ENCODE measurements at places on chromosomes 5 and 9.

- DNase-seq: no peak
These were observed 753.3 kb downstream of the IRX1 start for GRCh38 chr5:4348919-4349318.

GRCh38 chr9:96484521-96484931 is 34.6 kb downstream of the HABP4 start:
- DNase-seq: no peak

DNA sequence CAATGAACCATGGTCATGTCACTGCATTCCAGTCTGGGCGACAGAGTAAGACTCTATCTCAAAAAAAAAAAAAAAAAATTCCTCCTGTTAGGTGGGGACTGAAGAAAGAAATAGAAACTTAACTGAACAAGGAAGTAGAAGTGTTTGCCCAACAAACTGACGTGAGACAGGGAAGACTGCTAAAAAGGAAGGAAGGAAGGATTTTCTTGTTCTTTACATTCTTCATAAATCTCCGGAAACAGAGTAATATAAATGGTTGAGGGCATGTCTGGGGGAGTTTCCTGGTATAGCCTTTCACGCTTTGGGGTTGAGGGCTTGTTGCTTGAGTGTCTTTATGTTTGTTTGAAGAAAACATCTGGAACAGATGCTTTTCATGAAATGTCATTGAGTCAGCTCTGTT is 3.1 kb downstream of the TOR1B start:
- no peak for DNase-seq

DNA sequence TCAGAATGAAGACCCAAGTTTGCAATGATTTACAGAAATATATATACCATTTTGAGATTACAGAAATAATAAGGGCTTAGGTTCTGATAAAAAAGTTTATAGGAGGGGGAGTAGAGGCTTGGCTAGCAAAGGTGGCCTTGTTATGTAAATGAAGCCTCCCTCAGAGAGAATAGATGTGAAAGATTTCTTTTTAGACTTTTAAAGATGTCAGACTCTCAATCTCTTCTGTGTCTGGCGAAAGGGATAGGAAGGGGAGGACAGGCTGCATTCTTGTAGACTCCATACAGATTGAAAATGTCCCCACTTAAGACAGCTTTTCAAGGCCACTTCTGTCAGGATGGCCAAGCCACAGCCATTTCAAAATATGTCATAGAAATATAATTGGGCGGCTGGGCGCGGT is 63.1 kb upstream of the CLINT1 start:
- no peak for DNase-seq

GRCh38 chr5:100890461-100891008 is 12.5 kb downstream of the ST8SIA4 start:
- DNase-seq: no peak

GRCh38 chr5:78776637-78777036 is 128.1 kb upstream of the LHFPL2 start:
- no peak for DNase-seq

GRCh38 chr5:61162832-61163567 is 732 bp upstream of the SMIM15 start:
- no peak for DNase-seq

DNA sequence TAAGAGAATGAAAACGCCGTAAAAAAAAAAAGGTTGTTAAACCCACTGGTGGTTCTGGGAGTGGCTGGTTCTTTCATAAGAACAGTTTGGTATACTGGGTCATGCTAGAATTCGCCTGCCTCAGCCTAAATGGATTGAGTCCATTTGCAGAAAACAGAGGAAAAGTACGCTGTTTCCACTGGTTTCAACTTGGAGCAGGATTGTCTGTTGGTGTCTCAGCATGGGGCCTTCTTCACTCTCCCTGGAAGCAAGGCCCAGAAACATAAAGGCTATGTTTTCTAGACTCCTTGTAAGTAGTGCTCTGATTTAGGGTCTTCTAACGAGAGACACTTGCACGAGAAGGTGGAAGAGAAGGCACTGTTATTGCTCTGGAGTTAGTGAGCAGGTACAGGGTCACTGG is 116.9 kb upstream of the MTAP start:
- DNase-seq: no peak

DNA sequence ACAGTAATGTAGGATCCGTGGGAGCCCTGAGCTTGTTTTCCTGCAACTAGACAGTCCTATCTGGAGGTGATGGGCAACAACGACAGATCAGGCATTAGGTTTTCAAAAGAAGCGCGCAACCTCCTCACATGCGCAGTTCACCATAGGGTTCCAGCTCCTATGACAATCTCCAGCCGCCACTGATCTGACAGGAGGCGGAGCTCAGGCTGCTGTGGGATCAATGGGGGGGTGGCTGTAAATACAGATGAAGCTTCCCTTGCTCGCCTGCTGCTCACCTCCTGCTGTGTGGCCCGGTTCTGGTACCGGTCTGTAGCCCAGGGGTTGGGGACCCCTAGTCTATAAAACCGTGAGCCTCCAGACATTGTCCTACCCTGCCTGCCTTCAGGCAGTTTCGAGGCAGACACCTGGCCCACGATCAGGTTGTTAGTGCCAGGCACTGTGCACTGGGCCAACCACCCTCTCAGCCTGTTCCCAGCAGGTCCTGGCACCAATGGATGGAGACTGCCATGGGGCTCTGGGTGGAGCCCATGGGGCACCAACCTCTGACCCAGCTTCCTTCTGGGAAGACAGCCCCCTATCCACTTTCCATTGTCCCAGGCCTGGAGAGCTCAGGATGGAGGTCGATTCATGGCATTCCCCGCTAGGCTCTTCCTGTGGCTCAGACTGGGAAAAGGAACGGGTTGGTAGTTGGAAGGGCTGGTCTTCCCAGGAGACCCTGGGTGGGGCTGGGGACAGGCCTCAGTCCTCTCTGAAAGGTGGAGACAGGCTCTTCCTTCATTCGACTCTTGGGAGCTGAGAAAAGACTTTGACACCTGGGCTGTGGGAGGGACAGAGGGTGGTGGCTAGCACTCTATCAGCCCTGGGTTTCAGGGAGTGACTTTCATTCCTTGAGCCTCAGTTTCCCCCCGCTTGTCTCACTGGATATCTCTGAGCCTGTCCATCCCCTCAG is 1.7 kb downstream of the ENDOG start:
- DNase-seq: no peak

GRCh38 chr5:93746406-93747056 is 5.1 kb upstream of the POU5F2 start:
- DNase-seq: no peak

DNA sequence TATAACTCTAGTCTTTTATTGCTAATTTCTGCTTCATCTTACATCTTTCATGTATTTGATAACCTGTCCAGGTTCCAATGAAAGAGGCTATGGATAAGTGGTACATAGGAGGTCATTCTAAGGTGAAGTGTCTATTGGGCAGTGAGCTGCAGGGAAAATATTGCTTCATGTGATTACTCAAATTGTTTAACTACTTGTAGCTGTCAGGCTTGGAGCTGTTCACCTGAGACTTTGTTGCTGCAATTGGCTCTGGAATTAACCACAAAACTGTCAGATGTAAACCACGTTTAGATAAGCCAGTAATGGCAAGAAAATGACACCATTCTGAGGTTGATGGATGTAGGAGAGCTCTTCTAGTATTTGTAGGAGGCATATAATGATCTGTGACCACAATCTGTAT is 26.0 kb downstream of the ADAMTSL1 start:
- DNase-seq: no peak

GRCh38 chr9:33297432-33297831 is 7.1 kb downstream of the NFX1 start:
- no peak for DNase-seq

DNA sequence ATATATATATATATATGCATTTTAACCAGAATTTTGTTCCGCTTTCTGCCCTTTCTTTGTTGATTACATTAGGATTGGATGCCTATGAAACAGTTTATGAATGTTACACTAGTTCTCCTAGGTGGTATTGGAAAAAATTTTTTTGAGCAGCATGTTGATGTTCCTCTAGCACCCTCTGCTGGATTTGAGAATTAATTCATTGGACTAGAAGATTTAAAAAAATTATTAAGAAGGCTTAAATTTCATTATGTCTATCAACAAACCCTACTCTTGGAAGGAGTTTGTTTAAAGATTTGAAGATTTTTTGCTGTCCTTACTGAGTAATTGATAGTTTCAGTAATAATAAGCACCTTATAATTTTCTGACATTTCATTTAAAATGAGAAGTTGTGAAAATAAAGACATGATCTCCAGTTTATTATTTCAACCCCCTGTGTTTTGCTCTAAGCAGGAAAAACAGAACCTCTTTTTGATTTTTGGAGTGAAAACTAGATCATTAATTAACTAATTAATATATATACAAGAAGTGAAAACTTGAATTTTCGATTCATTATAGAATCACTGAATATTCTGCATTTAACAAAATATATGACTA is 89.6 kb downstream of the CCDC171 start:
- DNase-seq: no peak

GRCh38 chr5:148973455-148973854 is 89.4 kb downstream of the SH3TC2 start:
- no peak for DNase-seq

DNA sequence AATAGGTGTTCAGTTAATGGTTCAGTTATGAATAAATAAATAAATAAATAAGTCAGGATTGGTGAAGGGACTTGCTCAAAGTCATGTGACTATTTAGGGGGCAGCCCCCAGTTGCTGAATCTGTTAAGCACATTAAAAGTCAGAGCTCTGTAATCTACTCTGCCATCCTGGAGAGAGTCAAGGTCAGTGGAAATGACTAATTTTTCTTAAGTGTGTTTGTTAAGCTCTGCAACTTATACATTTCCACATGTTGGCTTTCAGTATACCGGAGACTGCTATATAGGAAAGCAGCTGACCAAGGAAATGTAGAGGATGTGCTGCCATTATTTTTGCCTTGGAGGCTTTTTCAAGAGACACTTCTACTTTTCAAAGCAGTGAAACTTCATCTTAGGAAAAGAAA is 57.9 kb downstream of the KIAA1958 start:
- DNase-seq: no peak

GRCh38 chr9:111099199-111100008 is 61.1 kb upstream of the LPAR1 start:
- no peak for DNase-seq

DNA sequence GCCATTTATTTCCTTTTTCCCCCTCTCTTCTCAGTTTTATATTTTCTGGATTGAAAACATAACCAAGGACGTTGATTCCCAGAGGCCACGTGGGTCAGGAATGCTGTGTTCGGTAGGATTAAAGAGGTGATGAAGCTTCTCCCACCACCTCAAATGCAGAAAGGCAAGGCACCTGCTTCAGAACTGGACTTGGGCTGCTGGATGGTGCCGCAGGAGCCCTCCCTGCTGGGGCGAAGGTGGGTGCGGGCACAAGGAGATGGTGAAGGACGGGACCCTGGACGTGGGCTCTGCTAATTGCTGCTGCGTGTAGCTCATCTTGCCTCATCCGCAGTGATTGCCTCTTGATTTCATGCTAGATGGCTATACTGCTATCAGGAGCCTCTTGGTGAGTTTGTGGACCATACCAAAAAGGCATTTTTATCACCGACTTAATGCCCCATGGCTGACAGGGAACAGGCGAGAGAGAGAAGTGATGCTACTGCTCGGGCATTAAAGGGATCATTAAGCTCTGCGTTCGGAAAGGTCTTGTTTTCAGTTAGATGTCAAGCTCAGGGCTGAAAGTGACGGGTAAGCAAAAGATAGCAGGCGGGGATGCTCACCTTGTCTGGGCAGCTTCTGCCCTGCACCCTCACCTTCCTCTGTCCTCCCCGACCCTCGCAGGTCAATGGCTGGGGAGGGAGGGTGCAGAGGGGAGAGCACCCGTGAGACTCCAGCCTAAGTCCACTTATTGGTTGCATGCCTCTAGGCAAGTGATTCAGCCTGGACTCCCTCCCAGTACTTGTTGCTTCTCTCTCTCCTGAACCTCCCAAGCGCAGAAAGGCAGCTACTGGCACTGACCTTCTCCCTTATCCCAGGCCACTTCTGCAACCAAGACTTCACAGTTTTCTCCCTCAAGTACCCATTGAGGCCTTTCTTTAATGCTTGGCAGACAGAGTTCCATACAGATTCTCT is 71.6 kb upstream of the FSTL4 start:
- DNase-seq: no peak

DNA sequence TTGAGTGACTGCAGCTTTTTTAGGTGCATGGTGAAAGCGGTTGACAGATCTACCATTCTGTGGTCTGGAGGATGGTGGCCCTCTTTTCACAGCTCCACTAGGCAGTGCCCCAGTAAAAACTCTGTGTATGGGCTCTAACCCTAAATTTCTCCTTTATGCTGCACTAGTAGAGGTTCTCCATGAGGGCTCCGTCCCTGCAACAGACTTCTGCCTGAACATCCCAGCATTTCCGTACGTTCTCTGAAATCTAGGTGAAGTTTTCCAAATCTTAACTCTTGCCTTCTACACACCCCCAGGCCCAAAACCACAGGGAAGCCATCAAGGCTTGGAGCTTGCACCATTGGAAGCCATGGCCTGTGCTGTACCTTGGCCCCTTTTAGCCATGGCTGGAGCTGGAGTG is 1898.1 kb upstream of the NUDT12 start:
- DNase-seq: no peak

DNA sequence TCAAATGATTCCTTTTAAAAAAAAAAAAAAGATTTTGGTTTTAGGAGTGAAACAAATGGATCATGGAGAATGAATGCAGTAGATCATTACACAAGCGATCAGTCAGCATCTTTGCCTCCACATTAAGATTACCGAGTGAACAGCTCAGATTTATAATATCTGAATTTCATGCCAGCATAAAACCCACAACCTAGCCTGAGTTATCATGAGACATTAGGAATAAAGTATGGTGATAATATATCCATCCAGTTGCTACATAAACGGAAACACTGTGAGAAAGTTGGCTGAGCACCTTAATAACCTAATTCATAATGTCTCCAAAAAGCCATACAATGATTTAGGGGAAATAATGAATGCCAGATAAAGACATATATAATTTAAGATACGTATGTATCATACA is 553.1 kb upstream of the TUSC1 start:
- no peak for DNase-seq

- DNase-seq: no peak
These were observed 202.9 kb downstream of the EPB41L4A start for GRCh38 chr5:112216140-112216539.

DNA sequence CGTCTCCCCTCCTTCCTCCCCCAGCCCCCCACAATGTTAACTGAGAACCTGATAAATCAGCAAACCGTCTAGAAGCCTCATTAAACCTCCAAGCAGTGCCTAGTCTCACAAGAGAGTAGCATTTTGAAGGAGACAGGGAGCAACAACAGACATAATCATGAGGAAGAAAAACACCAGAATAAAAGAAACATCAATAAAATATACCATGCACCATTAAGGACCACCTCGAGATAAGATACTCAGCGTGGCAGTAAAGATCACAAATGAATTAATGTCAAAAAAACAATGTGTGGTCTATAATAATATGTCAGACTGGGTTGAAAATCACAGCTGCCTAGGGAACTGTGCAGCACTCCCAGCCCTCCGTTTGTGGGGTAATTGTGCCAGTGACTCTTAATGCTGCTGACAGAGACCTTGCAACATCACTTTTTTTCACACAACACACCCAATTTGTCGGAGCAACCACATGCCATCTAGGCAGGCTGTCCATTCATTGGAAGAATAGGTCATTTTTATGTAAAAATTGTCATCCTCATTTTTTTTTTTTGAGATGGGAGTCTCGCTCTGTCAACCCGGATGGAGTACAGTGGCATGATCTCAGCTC is 450.8 kb upstream of the WWC1 start:
- no peak for DNase-seq

- no peak for DNase-seq
These were observed 56.0 kb upstream of the OR13F1 start for GRCh38 chr9:104448036-104448435.

GRCh38 chr5:6565492-6565891 is 67.4 kb downstream of the NSUN2 start:
- DNase-seq: no peak

Data from T-helper 22 cell (primary cell).